ENCODE measurements at places on chromosomes 7 and 10.

GRCh38 chr7:35508623-35509400, 186.1 kb downstream of the HERPUD2 start:
- no peak for DNase-seq

- no peak for DNase-seq
These were observed 60.6 kb upstream of the KDM7A start for GRCh38 chr7:140237390-140237789.

GRCh38 chr10:12505683-12506082, 156.3 kb downstream of the CAMK1D start:
- no peak for DNase-seq

GRCh38 chr10:96513305-96513697, 425 bp downstream of the TLL2 start:
- no peak for DNase-seq

DNA sequence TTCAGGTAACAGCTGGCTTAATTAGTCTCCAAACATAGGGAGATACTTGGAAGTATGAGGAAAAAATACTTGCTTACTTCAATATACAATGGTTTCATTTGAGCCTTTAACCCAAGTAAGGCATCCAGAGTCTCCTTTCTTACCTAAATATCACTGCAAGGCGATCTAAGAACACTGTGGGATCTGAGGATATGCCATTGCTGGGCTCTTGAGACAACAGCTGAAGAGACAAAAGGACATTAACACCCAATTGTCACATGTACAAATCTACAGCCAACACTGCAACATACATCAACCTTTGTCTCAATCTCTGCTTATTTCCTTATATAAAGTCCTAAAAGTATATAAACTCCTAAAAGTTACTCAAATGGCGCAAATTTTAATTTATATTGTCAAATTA, 44.4 kb downstream of the IRF5 start:
- DNase-seq: no peak

DNA sequence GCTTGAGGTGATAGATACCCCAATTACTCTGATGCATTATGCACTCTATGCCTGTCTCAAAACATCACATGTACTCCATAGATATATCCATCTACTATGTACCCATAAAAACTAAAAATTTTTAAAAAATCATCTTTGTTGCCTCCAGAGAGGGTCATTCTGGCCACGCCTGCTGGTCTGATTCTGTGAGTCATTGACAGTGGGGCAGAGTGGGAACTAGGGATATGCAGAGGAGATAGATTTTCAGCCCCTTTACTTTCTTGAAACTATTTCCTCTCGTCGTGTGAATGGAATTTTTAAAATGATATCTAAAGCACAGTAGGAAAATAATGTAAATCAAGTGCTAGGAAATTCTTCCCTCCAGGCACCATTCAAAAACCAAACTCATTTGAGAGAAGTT, 715.0 kb upstream of the NRP1 start:
- no peak for DNase-seq

- DNase-seq: no peak
These were observed 23.3 kb upstream of the NUP42 start for GRCh38 chr7:23158546-23158945.

- no peak for DNase-seq
These were observed 132.4 kb downstream of the CDK14 start for GRCh38 chr7:90728568-90728967.

GRCh38 chr7:66307591-66308215, 102.6 kb downstream of the TPST1 start:
- peak; percentile 18 for DNase-seq

- DNase-seq: peak; percentile 7
These were observed 1.0 kb downstream of the TLL2 start for GRCh38 chr10:96512524-96513304.

GRCh38 chr7:50504646-50505546, 54.7 kb upstream of the FIGNL1 start:
- DNase-seq: no peak

- no peak for DNase-seq
These were observed 144.3 kb upstream of the ADARB2 start for GRCh38 chr10:1881636-1882035.

- no peak for DNase-seq
These were observed 196.4 kb downstream of the EVX1 start for GRCh38 chr7:27438881-27439589.

DNA sequence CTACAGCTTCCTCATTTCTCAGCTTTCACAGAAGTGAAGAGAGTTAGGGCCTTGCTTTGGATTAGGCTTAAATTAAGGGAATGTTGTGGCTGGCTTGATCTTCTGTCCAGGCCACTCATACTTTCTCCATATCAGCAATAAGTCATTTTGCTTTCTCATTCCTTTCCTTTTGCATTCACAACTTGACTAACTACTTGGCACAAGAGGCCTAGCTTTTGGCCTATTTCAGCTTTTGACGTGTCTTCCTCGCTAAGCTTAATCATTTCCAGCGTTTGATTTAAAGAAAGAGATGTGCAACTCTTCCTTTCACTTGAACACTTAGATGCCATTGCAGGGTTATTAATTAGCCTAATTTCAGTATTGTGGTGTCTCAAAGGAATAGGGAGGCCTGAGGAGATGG, 712.0 kb downstream of the INHBA start:
- DNase-seq: no peak

DNA sequence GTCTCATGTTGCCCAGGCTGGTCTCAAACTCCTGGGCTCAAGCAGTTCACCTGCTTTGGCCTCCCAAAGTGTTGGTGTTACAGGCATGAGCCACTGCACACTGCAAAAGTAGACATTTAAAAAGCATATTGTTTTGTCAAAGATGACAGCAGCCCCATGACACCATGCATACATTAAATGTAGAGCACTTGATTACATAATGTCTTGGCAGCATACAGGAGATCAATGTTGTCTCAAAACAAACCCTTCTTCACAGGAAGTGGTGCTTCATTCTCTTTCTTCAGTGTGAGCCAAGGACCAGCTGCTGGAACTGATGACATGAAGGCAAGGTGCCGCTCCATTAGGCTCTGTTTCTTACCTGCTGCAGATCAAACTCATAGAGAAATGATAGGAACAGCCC, 218.4 kb downstream of the KLF6 start:
- no peak for DNase-seq

DNA sequence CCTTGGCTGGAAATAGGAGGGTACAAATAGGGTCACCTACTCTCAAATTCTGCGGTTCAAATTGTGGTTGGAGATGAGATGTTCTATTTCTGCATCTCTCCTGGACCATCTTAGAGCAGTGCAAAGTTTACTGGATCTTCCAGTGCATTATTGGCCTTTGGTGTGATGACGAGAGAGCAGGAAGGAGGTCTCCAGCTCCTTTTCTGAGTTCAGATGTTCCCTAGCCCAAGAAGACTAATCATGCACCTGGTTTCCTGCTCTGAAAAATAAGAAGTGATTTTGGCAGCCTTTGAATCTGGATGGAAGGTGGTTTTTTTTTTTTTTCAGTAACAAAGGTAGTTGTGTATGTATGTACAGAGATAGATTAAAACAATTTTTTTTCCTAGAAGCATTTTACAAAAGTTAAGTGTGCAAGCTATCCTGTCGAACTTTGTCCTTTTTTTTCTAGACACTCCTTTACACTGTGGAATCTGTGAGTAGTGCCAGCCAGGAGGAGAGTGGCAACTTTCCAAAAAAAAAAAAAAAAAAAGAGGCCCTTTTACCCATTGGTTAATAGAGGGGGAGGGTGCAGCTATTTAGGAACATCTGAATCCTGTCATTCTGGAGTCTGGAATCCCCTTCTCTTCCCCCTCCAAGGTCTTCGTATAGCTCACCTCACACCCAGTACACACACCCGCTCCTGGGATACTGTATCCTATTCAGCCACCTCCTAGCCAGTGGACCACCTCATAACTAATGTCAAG, 26.3 kb downstream of the PAPSS2 start:
- no peak for DNase-seq

GRCh38 chr7:91191771-91192170, 72.5 kb upstream of the FZD1 start:
- no peak for DNase-seq

DNA sequence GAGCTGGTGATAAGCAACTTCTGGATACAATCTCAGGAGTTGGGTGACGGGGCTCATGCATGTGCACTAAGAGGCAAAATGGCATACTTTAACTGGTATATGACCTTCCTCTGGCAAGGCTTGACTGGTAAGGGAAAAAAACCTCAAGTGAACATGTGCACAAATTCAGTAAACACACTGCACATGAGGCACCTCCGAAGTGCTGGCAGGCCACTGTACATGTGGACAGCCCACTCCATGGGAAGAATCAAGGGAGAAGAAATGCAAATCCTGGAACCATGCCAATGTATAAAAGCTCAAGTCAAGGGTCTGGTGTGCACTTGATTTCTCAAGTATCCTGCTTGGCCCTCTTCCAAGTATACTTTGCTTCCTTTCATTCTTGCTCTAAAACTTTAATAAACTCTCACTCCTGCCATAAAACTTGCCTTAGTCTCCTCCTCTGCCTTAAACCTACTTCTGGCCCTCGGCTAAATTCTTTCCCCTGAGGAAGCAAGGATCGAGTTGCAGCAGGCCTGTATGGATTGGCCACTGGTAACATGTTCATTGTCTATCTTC, 167.2 kb downstream of the RAMP3 start:
- DNase-seq: no peak

- no peak for DNase-seq
These were observed 296 bp downstream of the HABP2 start for GRCh38 chr10:113553149-113553548.

GRCh38 chr7:120920591-120921274, 29.8 kb upstream of the ING3 start:
- DNase-seq: no peak

- no peak for DNase-seq
These were observed 176.6 kb downstream of the TPK1 start for GRCh38 chr7:144659211-144659610.

DNA sequence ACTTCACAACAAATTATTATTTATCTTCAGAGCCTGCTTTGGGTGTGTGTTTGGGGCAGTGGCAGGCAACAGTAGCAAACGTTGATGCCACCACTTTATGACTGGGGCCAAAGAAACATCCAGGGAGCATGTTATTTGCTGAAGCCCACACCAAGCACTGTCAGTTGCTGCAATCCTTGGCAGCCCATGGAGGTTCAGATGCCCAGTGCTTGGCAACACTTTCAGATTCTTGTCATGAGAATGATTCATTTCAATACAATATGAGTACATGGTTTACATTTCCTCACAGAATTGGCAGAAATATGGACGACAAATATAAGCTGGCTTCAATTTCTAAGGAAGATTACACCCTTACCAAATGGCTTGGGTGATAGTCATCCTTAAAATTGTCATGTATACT, 46.5 kb upstream of the GLI3 start:
- no peak for DNase-seq

GRCh38 chr10:3778692-3779157, 6.3 kb downstream of the KLF6 start:
- DNase-seq: no peak

DNA sequence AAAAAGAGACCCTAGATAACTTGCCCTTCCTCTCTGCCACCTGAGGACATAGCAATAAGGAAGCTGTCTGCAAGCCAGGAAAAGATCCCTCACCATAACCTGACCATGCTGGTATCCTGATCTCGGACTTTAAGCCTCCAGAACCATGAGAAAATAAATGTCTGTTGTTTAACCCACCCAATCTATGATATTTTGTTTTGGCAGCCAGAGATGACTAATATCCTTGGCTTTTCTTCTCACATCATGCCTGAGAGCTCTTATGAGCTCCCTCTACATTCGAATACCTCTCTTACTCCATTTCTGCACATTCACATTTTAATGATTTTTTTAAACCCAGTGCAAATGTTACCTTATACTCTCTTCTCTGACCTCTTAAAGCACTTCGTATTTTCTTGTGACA, 214.0 kb upstream of the CHRM2 start:
- peak; percentile 41 for DNase-seq

- no peak for DNase-seq
These were observed 558.9 kb downstream of the PARD3 start for GRCh38 chr10:34256216-34256615.

- DNase-seq: no peak
These were observed 201.4 kb upstream of the SH2B2 start for GRCh38 chr7:102085218-102085772.

DNA sequence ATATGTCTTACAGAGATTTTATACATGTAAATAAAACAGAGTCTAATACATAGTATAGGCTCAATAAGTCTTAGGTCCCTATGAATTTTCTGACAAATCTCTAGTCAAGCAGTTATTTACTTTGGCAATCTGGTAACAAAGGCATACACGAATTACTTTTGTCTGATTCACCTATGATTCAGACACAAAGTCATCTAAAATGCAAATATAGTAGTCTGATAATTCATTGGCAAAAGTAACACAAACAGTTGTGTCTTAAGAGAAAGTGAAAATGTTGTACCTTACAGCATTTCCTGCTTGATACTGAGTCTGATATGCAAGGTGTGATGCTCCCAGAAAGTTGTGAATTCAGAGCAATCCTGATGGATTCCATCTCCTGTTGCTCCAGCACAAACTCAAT, 209.4 kb upstream of the PRSS1 start:
- no peak for DNase-seq

DNA sequence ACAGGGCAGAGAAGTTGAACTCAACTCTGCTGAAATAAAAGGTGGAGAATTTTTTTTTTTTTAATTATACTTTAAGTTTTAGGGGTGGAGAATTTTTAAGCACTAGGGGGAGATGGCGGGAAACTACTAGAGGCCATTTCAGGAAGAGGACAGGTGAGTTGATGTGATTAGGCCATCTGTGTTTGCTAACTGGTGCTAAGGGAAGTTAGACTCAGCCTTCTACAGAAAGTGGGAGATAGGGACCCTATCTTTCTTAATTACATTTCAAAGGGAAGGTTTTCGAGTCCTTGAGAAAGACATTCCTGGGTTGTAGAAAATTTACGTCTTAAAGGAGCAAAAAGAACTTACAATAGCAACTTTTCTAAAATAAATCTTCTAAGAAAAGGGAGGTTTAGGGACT, 124.8 kb downstream of the LHFPL3 start:
- DNase-seq: no peak

DNA sequence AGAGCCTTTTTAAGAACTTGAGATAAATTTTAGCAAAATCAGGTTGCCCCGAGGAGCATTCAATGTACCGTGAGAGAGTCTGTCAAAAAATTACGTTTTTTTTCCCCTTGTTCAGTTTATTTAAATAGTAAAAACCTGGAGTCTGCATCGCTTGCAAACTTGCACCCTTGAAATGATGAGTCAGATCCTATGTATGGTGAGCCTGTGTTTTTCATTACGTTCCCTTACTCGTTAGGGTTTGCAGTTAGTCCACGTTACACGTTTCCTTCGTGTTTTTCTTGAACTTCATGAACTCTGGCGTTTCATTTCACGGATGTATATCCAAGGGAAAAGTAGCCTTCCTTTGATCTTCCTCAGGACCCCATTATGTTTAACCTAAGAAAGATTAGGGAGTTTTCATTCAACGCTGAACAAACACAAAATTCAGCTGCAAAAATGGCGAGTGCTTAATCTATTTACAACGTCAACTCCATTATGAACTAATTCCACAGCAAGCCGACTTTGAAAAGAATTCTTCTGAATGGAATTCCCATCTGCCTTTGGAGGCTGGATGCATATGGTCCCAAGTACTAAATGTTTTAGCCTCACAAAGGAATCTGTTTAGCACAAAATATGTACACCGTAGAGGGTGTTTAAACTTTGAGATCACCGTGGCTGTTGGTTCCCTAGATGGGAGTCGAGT, 182.4 kb downstream of the MYOF start:
- DNase-seq: no peak

GRCh38 chr10:71522442-71523144, 125.9 kb downstream of the CDH23 start:
- peak; percentile 15 for DNase-seq

Data from trophoblast cell (in vitro differentiated cells and primary cell).